Activated CD4-positive, alpha-beta memory T cell treated with anti-CD3 and anti-CD28 coated beads for 36 hours (primary cell): ENCODE measurements at places on chromosomes 1 and 21. TPM values are rescaled to one million over a fixed set of nuclear protein-coding genes. Genes with fewer than 3 reads are reported as not detected.

GRCh38 chr1:30316056-30316455 is 407.3 kb downstream of the MATN1 start:
- no peak for DNase-seq

GRCh38 chr1:188877668-188878067 is 1600.0 kb downstream of the BRINP3 start:
- no peak for DNase-seq

DNA sequence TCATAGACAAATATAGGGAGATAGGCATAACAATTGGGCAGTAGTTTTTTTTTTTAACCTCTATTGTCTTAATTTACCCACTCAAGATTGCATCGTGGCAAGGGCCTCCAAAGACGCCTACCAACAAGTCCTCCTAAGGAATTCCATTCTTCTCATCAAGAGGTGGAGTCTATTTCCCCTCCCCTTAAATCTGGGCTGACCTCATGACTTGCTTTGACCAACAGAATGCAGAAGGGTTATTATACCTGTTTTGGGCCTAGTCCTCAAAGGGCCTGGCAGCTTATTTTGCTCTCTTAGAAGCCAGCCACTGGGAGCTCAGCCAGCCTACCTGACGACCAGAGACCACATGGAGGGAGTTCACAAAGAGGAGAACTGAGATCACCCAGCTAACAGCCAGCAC is 92.3 kb downstream of the COQ8A start:
- no peak for DNase-seq

GRCh38 chr1:10553118-10553517 is 78.4 kb downstream of the PEX14 start:
- DNase-seq = no peak

DNA sequence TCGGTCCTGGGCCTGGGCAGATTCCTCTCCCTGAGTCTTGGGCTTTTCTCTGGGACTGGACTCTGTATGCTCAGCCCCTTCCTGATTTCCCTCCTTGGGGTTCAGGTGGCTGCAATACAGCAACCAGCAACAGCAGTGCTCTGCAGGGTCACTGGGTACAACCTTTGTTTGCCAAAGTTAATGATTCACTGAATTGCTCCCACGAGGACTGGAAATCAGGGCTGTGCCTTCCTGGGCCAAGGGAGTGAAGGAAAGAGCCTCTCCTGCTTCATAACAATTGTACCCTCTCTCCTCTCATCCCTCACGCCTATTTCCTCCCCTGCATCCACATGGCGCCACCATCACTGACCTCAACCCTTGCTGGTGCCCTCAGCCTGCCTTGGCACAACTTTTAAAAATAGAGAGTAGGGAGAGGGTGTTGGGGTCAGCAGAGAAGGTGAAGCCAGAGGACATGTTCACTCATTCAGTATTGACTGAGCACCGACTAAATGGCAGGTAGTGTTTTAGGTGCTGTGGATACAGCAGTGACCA is 52.8 kb upstream of the GOLT1A start:
- no peak for DNase-seq

AGT gene
- total RNA-seq = not detected

ASCL5 gene
- total RNA-seq = not detected

DNA sequence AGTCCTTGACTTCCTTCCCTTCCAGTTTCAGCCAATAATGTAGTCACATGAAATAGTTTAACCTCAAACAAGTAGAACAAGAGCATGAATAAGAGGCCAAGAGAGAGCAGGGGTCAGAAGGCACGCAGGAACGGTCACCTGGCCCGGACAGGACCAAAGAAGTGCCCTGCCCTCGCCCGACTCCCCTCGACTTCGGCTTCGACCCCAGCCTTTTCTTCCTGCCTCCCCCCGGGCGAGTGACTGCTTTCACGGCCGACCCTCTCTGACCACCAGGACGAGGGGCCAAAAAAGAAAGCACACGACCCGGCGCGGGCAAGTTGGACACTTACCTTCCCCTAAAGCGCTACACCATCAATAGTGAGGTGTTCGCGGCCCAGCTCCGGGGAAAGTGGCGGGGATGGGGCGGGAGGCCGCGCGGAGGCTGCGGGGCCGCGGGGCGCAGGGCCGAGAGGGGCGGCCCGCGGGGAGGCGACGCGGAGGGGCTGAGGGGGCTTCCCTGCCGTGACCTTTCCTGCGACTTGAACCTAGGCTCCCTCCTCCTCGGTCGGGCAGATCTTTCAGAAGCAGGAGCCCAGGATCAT is 519 bp downstream of the RERE start:
- DNase-seq = peak; percentile 33

- peak; percentile 82 for DNase-seq
Observed at GRCh38 chr1:154736841-154737240, 128.9 kb upstream of the ADAR start.

WDTC1 gene
- 30.3 TPM for total RNA-seq

DNA sequence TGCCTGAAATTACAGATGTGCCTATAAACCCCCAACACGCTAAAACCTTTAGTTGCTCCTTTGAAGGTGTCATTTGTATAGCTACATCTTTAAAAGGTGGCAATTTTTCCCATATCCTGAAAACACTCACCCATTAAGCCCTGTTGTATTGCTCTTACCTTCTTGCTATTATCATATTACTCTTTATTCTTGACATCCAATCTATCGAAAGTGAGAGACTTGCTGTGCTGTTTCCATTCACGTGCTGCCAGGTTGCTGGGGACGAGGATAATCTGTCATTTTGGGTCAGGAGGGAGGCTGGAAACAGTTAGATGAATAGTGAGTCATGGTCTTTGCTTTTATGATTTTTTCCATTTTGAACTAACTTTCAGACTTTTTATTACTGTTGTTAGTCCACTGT is 213.0 kb upstream of the PRMT6 start:
- no peak for DNase-seq

DMBX1 gene
- total RNA-seq = 0.10 TPM

- DNase-seq = no peak
Observed at GRCh38 chr1:231095595-231095994, 55.5 kb upstream of the FAM89A start.

GJB3 gene
- total RNA-seq = not detected

DNA sequence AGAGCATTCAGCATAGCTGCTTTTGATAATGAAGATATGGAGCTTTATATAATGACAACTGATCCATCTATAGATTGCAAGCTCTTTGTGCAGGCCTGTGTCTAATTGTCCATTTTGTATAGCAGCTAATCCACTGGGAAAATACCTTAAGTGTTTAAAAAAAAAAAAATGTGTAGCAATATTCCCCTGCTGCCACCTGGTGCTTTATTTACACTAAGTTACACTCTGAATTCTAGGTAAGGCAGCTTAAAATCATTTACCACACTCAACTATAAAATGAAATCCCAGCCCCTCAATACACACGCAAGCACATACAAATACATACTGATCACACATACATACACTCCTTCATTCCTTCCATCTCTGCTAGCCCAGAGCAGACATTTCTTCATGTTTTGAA is 49.1 kb upstream of the BCL9 start:
- no peak for DNase-seq

DNA sequence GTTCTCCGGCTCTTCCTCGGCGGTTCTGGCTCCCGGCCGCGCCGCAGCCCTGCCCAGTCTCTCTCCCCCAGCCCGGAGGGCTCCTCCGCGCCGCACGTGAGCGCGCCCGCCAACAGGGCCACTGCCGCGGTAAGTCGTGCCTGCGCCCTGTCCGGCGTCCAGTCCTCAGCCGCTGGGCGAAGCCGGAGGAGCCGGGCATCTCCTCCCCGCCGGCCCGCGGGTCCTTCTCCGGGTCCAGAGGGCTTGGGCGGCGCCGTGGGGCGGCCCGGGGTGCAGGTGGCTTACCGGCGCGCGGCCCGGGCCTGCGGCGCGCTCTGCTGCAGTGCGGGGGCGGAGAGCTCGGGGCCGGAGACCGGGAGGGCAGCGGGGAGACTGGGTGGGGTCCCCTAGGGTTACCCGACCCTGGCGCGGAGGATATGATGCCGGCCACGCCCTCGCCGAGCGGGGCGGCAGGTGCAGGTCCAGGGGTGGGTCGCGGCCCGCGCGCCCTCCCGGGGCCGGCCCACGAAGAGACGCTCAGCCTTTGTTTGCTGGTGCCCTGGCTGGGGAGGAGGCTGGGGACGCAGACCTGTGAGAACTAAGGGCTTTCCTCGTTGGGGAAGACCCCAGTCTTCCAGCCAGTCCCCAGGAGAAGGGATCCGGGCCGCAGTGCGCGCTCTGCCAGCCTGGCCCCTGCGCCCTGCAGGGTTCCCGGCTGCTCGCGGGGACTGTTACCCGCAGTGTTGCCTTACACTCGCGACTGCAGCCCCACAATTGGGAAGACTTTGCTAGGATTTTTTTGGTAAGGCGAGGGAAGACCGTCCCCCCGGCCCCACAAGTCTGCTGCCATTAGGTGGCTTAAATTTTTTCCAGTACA is at the start of gene DOP1B:
DOP1B (plus strand) TSS at position 10 of the 856 bp plus-strand sequence. CDS start 7,910 bp downstream, outside the sequence.
- peak; percentile 59 for DNase-seq

GRCh38 chr1:231554969-231555368 is 26.5 kb downstream of the TSNAX start:
- no peak for DNase-seq

GRCh38 chr1:205449254-205449749 is 6.5 kb downstream of the BLACAT1 start:
- no peak for DNase-seq

GRCh38 chr1:155196103-155196892 is 11.4 kb downstream of the THBS3 start:
- DNase-seq = no peak
